NCI-H146 (cell line): ENCODE measurements at places on chromosomes 6 and 20.

GRCh38 chr6:139701695-139702094 lies 327.2 kb upstream of the CITED2 start:
- DNase-seq, result no peak

GRCh38 chr20:3896302-3896701 lies 7.1 kb downstream of the PANK2 start:
- DNase-seq, result no peak

- DNase-seq, result peak; percentile 48
Measured at GRCh38 chr20:46128310-46129151, 10.4 kb downstream of the CD40 start.

- peak; percentile 29 for DNase-seq
Measured at GRCh38 chr20:40945754-40946450, 82.7 kb upstream of the TOP1 start.
